Heart left ventricle (tissue), 16 donors: ENCODE measurements at places on chromosomes 4 and X.

- no peak for DNase-seq
Measured at GRCh38 chr4:149279776-149280175, 535.9 kb downstream of the IQCM start.

- no peak for DNase-seq
Measured at GRCh38 chr4:47493238-47494123, 8.4 kb downstream of the ATP10D start.

- DNase-seq, result no peak
Measured at GRCh38 chr4:108592674-108592986, 27.7 kb upstream of the RPL34 start.

DNA sequence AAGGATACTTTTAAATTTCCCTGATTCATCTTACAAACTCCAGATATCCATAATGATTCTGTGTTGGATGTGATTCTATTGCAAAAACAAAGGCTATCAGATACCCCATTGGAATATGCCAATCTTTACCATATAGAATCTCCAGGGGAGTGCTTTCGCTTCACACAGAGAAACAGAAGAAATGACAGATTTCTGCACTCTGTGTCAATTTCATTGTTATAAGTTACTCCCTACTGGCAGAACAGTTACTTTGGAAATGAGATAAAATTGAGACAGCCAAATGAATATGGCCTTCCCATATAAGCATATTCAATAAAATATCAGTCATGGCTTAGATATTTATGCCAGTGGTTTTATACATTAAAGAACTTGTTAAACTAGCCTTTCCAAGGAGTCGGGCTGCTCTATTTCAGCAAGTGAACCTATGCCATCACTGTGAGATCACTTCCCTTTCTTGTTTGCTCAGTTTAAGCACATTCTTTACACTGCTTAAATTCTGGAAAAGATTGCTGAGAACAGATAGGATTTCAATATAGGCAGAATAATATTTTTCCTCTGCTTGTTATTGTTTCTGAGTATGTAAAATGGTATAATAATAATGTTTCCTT is 127.5 kb upstream of the ANXA10 start:
- no peak for DNase-seq

GRCh38 chr4:111854494-111855087 is 290.7 kb upstream of the FAM241A start:
- DNase-seq, result no peak

DNA sequence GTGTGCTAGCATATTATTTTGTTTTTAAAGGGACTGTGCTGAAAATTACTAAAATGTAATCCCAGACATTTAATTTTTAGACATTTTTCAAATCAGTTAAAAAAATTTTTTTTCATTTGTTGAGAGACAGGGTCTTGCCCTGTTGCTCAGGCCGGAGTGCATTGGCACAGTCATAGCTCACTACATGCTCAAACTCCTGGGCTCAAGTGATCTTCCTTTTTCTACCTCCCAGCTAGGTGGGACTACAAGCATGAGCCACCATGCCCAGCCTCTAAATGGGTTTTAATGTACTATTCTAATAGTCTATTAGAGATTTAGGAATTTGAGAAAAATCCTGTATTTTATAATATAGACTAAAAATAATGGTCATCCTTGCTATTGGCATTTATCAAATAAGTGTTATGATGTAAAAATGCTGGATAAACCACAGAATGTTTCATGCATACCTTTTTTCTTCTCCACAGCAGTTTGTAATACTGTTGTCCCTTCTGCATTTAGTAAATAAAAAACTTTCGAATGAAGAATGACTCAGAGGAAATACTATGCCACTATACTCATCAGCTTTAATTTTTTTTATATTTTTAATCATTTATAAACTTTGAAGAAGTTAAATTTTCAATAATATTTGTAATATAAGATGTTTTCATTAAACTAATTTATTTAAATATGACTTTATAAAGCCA is 29.9 kb downstream of the CPEB2 start:
- no peak for DNase-seq

DNA sequence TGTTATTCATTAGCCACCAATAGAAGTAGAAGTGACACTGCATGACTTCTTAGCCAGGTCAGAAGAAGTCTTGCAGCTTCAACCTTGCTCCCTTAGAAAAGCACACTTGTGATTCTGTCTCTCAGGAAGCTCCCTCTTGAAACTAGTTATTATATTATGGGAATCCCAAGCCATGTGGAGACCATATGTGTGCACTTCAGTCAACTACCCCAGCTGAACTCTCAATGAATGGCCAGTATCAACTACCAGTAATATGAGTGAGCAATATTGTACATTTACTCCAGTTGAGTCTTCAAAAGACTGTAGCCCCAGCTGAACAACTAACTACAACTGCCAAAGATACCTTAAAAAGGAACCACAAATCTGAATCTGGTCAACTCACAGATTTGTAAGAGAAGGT is 77.1 kb upstream of the GABRA3 start:
- no peak for DNase-seq
